Choroid plexus epithelial cell (primary cell): ENCODE measurements at places on chromosomes 1 and 21.

DNA sequence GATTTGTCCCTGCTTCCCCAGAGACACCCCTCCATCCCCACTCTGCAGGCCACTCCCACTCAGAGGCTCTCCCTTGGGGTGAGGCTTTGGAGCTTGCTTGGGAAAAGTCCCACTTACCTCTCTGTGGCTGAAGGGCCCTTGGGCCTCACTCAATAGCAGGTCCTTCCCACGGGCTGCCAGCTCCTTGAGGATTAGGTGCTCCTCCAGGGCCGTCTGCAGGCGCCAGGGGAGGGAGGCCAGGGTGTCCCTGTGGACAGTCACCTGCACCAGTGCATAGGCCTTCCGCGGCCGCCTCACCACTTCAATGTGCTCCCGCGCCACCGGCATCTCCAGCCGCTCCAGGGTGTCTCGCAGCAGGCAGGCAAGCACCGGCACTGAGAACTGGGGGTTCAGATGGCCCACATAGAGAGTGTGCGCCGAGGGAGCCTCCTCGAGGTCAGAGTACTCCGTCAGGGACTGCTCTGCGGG lies 1.4 kb downstream of the SLFNL1 start:
- no peak for DNase-seq

GRCh38 chr1:99700020-99700419 lies 54.1 kb downstream of the PALMD start:
- DNase-seq: no peak

DNA sequence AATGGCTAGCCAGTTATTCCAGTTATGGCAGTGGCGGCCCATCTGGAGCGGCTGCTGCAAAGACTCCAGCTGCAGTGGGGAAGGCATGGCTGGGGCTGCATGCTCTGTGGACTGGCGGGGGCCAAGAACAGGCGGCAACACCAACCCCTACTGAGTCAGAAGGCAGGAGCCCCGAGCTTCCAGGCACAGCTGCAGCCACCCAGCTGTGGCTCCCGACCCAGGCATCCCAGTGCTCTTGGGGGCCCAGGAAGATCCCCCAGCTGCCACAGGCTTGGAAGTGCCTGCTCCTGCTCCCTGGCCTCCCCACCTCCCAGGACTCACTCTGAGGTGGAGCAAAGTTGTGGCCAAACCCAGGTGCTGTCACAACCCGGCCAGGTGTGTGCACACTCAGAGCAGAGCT lies 317.0 kb upstream of the RRP15 start:
- no peak for DNase-seq

GRCh38 chr1:203263496-203263895 lies 34.0 kb upstream of the CHIT1 start:
- DNase-seq: no peak

- no peak for DNase-seq
Observed at GRCh38 chr1:78755986-78756385, 106.4 kb downstream of the IFI44 start.

DNA sequence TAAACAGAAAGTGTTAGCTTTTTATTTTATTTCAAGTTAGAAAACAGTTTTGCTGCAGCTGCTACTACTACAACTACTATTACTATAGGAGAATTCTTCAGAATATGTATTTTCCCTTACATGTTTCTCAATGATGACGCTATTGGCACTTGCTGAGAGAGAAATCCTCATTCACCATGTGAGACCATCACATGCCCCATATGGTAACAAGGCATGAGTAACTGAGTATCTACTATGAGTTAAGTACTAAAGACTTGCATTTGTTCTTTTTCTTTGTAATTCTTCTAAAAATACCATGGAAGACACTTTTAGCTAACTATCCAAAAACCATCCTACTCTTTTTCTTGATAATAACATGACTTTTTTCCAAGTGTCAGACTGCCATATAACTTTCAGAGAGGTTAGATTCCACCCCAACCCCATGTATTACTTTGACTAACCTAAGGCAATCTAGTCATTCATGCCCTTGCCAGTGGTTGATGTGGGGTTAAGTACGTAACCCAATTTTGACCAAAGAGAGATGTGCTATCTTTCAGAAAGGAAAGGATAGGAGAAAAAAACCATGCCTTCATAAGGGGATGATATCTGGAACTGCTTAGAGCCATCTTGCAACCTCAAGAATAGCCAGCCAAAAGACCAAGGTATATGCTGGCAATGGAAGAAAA lies 42.9 kb downstream of the COP1 start:
- no peak for DNase-seq

- DNase-seq: no peak
Observed at GRCh38 chr1:31799895-31800673, 15.7 kb downstream of the SPOCD1 start.

GRCh38 chr1:9792156-9793042 lies 31.4 kb downstream of the CLSTN1 start:
- peak; percentile 48 for DNase-seq

- no peak for DNase-seq
Observed at GRCh38 chr1:194795917-194796593, 1609.6 kb upstream of the B3GALT2 start.

GRCh38 chr1:147267711-147268110 lies 25.2 kb downstream of the CHD1L start:
- no peak for DNase-seq

- DNase-seq: no peak
Observed at GRCh38 chr21:44972301-44972814, 32.5 kb downstream of the SLX9 start.
